Epithelial cell of umbilical artery (primary cell): ENCODE measurements at places on chromosomes 1 and 21. TPM values are rescaled to one million over a fixed set of nuclear protein-coding genes. Genes with fewer than 3 reads are reported as not detected.

TNFSF18 gene
- 28.3 and 85.7 TPM in 2 replicates for total RNA-seq

EPS8L3 gene
- total RNA-seq: not detected in 2 replicates

RXRG gene
- not detected in 2 replicates for total RNA-seq

MAP3K21 gene
- total RNA-seq: 0.65 and 1.2 TPM in 2 replicates

LCE1B gene
- total RNA-seq: not detected in 2 replicates

LCE6A gene
- total RNA-seq: not detected in 2 replicates

SPRR2B gene
- total RNA-seq: not detected in 2 replicates
